ENCODE measurements at places on chromosomes 7 and 10.

GRCh38 chr10:73887294-73888039 lies 13.1 kb upstream of the CAMK2G start:
- DNase-seq: peak; percentile 64

GRCh38 chr10:35328404-35329037 lies 7.8 kb upstream of the CCNY start:
- no peak for DNase-seq

DNA sequence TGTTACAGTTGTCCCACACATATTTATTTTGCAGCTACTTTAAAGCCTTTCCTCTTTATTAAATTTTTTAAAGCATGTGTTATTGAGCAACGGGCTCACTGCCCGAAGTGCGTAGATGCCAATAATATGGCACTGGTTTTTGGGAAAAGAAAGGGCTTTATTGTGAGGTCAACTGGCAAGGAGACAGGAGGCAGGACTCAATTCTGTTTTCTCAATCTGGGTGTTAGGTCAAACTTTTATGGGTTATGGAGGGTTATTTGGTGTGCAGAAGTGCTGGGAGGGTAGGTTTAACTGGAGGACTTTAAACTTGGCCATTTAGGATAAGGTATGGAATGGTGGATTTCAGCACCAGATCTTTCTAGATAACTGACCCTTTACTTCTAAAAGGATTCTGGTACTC lies 183.6 kb downstream of the LRRC4 start:
- peak; percentile 31 for DNase-seq

DNA sequence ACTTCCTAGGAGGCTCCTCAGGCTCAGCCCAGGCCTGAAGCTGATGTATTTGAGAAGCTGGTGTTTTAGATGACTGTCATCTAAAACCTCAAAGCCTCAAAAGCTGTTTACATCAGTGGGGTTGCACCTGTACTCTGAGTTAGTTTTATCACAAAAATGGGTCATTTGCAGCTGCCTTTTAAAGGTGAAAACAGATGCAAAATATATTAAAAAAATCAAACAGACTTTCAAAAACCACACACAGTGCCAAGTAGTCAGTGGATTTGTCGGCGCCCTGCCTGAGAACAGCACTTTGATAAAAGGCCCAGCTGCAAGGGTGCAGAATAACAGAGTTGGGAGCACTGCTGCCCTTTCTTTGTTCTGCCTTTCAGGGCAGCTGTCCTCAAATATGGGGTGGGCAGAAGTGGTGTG lies 103.0 kb downstream of the VOPP1 start:
- DNase-seq: peak; percentile 27

DNA sequence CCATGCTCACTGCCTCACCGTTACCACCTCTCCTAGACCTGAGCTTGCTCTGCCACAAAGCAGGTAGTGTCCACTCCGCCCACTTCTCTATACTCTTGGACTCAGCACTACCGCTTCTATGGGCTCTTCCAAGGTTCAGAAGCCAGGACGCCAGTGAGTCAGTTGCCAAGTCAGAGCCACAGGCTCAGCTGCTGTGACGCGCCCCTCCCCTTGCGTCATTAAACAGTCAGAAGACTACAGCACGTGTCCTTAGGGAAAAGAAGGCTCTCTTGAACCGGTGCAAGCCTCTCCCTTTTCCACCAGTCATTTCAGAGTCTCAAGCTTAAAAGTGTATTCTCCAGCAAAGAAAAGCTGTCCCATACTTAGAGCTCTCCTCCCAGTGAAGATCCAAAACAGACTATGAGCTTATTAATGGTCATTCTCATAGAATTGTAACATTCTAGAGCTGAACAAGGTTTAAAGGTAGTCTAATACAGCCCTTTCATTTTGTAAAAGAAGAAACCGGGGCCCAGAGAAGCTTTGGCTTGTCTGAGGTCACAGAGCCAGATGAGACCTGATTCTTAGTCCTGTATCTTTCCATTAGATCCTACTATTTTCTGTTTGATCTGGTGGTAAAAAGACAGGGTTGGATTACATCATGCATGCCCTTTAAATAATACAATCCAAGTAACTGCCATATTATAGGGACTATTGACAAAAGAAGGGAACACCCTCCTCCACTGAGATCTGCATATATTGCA lies 40.9 kb upstream of the MET start:
- no peak for DNase-seq

GRCh38 chr7:74343281-74344131 lies 54.3 kb downstream of the CLIP2 start:
- DNase-seq: no peak

DNA sequence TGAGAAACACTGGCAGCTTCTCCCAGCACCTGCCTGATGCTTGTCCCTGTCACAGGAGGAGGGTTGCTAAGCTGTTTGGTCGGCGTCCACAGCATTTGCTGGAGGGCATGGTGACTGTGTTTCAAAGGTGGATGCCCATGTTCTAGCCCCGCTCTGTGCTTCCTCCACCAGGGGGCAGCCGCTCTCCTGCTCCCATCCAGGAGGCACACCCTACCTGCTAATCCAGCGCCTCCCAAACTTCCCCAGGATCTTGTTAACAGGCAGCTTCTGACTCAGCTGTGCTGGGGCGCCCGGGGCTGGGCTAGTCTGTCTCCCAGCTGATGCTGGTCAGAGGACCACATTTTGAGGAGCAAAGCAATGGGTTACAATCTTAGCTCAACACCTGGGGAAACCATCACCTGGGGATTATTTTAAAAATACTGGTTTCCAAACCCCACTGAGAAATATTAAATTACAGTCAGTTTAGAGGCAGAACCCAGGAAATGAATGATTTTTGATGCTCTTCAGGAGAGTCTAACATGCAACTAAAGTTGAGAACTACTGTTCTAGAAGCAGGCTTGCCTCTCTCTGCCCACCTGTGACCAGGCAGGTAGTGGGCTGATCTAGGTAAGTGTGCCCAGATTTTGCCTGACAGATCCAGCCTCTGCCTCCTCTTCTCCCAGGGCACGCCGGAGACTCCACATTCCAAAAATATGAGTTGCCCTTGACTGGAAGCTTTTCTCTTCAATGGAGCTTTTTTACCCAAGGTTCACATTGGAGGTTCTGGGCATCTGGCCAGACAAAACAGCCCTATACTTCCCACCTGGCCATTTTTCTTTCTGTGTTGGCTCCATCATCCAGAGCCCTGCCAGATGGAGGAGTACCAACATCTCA lies 92.7 kb upstream of the GPR26 start:
- no peak for DNase-seq

DNA sequence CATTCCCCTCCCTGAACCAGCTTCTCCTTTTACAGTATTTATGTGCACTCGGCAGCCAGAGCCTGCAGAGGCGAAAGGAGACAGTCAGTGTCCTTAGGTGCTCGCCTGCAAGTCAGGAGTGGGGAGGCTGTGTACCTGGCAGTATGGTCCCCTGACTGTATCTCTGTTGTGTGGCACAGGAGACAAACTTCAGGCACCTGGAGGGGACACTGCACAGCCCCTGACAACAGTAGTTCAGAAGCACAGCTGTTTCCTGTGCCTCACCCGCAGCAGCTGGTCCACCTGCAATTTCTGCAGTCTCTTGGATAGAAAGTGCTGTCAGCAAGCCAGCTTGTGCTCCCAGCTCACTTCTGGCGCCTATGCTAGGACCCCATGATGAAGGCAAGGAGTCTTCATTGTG lies 73.4 kb upstream of the LAMB4 start:
- no peak for DNase-seq

Measured in putamen (tissue), 1 donor.